ENCODE measurements at places on chromosomes 1 and 21. TPM values are rescaled to one million over a fixed set of nuclear protein-coding genes. Genes with fewer than 3 reads are reported as not detected.

The LENEP gene
- not detected for total RNA-seq

The SPRR2G gene
- total RNA-seq = not detected

DNA sequence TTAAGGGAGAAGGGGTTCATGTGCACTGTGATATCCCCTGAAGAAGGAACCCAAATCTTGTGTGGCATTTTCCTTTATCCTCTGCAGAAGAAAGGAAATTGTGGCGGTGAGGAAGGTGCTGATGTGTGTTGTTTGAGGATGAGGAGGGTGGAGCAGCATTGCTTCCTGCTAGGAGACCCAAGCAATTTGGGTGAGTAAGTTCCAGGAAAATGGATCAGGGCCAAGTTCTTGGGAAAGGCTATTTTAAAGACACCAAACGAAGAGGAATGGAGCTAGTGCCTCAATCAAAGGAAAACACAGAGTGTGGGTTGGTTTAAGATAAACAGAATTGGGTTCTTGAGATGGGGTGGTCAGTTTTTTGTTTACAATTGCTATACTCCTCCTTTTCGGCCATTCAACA is 86.7 kb upstream of the MARK1 start:
- no peak for DNase-seq

DNA sequence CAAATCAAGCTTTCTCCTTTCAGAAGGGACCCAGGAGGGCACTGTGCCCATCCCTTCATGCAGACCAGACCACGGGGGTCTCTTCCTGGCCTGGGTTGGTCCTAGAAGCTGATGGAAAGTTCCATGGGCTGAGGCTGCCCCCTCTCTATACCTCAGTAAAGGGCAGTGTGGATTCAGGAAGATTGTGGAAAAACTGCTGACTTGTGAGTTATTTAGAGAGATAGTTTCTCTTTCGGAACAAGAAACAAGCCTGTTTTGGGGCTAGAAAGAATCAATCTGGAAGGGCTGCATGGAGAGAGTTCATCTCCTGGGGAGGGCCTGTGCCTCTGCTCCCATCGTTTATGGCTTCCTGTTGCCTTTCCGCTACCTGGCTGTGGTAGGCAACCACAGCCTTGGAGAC is 803 bp downstream of the CHIT1 start:
- no peak for DNase-seq

DNA sequence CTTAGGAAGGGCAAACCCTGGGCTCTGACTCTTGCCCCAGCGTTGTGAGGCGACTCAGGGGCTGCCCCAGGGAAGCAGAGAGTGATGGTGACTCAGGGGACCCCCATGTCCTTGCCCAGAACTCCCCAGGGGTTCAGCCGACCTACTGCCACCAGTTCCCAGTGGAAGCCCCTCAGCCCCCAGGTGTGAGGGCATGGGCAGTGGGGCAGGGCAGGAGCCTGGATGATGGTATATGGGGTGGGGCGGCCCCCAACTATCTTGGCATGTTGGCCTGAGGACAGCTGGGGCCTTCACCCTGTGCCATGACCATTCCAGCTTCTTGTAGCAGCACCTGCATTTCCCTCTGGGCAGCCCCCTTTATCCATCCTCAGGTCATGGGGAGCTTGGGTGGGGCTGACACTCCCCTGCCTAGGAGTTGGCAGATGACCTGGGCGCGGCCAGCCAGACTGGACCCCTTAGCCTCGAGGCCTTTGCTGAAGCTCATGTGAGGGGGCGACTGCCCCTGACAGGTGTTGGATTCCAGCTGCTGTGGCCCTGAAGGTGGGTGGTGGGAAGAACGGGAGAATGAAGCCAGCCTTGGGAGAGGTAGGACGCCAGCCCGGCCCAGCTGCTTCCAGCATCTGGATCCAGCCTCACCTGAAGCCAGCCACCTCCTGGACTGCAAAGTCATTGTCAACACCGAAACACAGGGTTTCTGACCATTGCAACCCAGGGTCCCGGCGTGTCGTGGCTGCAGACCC is 1.8 kb upstream of the FNDC10 start:
- no peak for DNase-seq
